ENCODE measurements at places on chromosomes 16 and 17.

DNA sequence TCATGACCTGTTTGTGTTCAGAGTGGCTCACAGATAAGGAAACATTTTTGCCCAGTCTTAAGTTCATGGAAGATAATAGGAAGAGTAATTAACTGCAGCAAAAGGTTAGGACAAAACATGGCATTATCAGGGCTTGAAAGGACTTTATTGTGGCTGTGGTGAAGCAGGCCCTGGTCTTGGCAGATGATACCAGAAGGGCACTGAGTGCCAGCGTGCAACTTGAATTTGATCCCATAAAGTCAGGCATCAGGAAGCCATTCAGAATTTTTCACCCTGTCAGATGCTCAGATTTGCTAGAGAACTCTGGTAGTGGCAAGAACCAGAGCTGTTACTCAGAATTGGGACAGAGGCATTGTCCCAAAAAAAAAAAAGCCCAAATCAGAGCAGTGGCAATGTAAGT, 11.2 kb upstream of the COG7 start:
- no peak for DNase-seq

- no peak for DNase-seq
These were observed 46.9 kb downstream of the TK2 start for GRCh38 chr16:66503030-66503429.

- no peak for DNase-seq
These were observed 6.1 kb downstream of the KRT35 start for GRCh38 chr17:41474863-41475262.

GRCh38 chr17:53004902-53005301, 817.8 kb upstream of the KIF2B start:
- no peak for DNase-seq

GRCh38 chr16:27820646-27821345, 242.7 kb downstream of the GSG1L start:
- DNase-seq = no peak

GRCh38 chr16:58670177-58670576, 14.4 kb downstream of the SLC38A7 start:
- DNase-seq = no peak

DNA sequence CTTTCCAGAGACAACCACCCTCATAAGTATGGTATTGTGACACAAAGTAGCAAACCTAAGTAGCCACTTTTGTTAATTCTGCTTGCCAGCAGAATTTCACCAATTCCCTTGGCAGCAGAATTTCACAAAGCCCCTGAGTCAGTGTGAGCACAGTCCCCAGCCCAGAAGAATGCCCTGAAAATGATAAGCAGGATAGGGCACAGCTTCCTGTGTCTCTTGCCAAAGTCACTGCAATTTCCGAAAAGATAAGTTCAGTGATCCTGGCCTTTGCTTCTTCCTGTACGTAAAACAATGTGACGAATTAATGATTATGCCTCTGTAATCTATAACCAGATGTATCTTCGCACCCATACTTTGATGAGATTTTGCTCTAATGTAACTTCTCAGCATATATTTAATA, 16.0 kb upstream of the WIPF2 start:
- DNase-seq = no peak

DNA sequence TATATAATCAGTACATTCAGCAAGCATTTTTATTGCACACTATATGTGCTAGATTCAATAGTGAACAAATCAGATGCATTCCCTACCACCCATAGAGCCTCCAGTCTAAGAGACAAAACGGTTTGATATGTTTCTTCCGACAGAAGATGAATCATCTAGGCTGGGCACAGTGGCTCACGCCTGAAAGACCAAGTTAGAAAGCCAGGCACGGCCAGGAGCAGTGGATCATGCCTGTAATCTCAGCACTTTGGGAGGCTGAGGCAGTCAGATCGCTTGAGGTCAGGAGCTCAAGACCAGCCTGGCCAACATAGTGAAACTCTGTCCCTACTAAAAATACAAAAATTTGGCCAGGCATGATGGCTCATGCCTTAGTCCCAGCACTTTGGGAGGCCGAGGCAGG, 18.3 kb upstream of the COPRS start:
- DNase-seq = no peak

DNA sequence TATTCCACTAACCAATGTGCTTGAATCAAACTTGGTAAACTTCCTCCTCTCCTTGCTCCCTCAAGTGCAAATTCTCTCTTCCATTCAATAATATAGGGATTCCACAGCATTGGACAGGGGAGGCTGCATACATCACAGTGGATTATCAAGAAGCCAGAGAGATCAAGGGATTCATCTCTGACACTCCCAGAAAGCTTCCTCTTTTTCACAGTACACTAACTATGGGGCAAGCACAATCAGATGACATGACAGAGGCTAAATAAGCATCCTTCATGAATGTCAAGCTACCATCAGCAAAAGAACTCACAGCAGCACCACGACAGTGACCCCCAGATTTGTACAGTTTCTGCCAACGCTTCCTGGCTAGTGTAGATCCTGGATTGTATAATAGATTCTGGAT, 178.4 kb upstream of the C17orf78 start:
- DNase-seq = no peak

DNA sequence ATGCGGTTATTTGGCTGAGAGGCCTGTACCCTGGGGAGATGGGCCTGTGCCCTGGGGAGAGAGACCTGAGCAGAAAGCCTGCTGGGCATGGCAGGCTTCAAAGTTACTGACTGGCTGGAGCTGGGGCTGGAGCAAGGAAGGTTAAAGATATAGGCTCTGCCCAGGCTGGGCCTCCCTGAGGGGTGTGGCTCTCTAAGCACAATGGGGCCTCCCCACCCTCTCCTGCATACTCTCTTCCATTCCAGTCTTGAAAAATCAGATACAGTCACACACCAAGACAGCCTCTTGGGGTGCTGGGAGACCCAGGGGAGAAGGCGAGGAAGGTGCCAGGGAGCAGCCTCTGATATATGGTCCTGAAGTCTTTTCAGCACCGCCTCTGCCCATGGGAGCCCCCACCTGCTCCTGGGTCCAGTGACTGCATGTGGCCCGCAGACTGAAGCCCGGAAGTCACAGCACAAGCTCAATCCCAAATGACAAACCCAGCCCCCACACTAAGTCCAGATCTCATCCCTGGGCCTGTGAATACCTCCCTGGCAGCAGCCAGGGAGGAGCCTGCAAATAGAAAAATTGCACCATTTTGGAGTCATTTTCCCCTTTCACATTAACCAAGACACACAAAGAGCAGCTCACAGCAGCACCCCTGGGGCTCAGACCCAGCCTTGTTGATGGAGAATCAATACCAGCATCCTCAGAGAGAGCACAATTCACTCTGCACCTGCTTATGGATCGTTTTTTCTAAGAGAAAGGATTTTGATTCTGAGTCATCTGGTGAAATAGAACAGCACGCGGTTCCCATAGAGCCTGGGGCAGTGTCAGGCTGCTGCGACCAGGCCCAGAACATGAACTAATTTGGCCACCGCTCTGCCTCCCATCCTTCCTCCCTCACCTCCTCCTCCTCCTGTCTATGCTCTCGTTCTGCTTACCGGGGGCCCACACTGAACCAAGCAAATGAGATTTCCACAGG, 25.6 kb upstream of the CACNG1 start:
- DNase-seq = no peak

GRCh38 chr16:52480237-52480636, 66.7 kb downstream of the TOX3 start:
- no peak for DNase-seq

GRCh38 chr17:17725011-17725751, 43.9 kb downstream of the RAI1 start:
- DNase-seq = no peak

DNA sequence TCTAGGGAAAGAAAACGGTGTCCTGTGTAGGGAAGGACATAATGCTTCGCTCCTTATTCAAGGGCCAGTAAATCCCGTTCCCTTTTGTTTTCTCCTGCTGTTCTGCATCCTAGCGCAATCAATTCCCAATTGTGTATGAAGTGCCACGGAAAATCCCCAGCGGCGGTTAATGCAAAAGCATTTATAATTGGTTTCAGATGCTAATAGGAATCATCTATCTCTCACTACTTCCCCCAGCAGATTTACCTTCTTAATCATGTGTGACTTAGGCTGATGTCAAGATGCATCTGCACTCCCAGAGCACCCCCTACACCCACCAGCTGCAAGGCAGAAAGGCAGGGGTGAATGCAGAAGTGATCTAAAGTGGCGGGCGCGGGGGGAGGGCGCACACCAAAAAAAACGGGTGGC, 32.7 kb upstream of the SSTR2 start:
- peak; percentile 61 for DNase-seq

GRCh38 chr16:53541326-53541725, 38.3 kb upstream of the AKTIP start:
- DNase-seq = no peak

DNA sequence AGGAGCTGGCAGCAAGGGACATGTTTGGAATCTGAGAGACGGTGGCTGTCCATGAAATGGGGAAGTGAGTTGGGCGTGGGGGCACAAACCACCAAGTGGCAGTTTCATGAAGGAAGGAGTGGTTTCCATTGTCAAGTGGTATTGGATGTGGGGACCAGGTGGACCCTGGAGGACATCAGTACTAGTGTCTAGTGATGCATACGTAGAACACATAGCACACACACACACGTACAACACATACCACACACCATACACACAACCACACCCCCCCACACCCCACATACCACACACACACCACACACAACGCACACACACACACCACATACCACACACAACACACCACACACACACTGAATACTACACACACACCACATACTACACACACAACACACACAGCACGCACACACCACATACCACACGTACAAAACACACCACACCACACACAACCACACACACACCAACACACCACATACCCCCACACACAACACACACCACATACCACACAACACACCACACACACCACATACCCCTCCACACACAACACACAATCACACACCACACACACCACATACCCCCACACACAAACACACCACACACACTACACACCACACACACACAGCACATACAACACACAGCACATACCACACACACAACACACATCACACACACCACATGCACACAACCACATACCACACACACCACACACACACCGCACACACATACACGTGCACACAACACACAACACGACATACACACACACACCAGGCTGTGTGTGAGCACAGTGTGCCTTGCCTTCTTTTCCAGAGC, 41.1 kb upstream of the GSE1 start:
- no peak for DNase-seq

DNA sequence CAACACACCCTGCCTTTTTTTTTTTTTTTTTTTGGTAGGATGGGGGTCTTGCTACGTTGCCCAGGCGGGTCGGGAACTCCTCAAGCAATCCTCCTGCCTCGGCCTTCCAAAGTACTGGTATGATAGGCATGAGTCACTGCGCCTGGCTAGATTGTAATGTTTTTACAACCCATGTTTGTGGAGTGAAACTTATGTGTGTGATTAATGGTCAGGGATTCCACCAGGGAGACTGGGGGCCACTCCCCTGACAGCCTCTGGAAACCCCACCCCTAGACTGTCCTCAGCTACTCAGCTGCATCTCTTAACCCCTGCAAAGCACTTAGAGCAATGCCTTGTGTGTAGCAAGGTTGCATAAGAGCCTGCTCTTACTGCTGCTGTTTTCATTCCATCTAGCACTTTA, 220.5 kb downstream of the PARN start:
- DNase-seq = no peak

DNA sequence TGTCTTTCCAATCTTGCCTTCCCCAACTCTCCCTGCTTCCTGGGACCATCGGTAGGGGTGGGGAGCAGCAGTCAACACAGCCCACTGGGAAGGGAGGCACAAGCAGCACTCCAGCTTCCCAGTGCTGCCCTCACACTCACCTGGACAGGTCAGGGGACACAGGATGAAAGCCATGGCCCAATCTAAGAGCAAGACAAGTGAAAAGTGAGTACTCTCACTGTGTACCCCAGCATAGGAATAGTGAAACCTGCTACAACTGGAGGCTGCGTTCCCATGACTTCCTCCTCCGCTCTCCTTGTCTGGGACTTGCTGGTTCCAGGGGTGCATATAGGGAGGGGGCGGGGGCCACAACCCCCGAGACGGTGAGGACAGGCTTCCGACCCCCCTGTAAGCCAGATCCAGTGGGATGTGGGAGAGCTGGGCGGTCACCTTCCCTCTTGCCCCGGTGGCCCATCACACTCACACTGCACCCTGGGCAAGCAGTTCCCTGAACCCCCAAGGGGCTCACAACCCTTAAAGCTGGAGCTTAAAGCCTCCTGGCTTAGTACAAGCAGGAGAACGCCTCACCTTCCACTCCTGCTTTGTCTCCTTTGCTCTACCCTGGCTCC, 29.5 kb upstream of the SLC25A19 start:
- DNase-seq = no peak

- no peak for DNase-seq
These were observed 28.8 kb downstream of the IGFBP4 start for GRCh38 chr17:40471846-40472732.

DNA sequence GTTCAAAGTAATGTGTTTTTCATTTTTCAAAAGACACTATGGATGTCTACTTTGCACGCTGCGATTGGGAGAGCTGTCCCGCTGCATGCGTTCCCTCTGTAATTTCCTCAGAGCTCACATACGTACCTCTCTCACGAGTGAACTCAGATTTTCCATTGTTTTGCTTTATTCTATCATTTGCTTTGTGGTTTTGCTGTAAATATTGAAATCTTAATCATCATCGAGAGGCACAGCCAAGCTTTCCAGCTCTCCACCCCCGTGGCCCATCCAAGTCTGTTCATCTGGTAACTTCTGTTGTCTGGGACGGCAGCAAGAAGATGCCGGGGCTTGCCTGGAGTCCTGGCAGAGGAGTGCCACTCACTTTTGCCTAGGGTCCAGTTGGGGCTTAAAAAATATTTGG, 21.1 kb downstream of the TMC6 start:
- no peak for DNase-seq
